ENCODE measurements at places on chromosomes 16 and 17.
A peak's percentile ranks its signal among the peaks of the same experiment; 100 is the strongest.

GRCh38 chr16:59635674-59636073 is 901.6 kb upstream of the GOT2 start:
- peak; percentile 40 for DNase-seq

DNA sequence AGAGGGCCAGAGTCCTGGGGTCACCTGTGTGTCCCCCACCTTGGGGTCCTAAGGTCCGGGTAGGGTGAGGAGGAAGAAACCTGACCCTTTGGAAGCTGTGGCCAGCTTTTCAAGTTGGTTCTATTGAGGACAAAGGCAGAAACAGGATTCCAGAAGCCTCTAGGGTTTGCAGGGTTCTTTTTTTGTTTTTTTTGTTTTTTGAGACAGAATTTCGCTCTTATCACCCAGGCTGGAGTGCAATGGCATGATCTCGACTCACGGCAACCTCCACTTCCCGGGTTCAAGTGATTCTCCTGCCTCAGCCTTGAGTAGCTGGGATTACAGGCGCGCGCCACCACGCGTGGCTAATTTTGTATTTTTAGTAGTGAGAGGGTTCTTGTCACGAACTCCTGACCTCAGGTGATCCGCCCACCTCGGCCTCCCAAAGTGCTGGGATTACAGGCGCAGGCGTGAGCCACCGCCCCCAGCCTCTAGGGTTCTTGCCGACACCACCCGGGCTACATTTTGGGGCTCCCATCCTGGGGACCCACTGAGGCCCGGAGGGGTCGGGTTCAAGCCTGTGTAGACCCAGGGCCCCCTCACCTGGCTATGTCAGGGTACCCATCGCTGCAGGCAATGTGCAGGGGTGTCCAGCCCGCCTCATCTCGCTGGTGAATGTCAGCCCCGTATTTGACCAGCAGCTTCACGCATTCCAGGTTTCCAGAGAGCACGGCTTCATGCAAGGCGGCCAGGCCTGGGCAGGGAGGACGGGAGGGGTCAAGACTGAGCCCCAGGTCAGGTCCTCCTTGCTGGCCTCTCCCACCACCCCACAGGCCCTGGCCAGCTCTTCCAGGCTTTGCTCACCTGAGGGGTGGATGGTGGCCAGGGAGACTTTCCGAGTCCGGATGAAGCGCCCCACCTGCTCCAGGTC is 674 bp downstream of the PPP1R27 start:
- DNase-seq = no peak

DNA sequence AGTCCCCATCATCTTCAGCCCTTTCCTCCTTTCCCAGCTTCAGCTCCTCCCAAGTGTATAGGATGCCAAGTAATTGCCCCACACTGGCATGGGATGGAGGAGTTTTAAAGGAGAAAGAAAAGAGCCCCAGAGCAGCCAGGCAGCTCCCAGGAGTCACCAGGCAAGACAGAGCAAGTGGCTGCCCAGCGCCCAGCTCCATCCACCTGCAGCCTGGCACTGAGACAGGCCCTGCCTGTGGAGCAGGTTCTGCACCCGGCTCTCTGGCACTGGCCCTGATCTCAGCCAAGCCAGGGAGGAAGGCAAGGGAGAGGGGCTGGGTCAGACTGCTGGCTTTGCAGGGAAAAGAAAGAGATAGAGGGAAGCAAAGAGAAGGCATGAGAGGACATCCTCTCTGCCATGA is 21.7 kb downstream of the FOXN1 start:
- DNase-seq = no peak

DNA sequence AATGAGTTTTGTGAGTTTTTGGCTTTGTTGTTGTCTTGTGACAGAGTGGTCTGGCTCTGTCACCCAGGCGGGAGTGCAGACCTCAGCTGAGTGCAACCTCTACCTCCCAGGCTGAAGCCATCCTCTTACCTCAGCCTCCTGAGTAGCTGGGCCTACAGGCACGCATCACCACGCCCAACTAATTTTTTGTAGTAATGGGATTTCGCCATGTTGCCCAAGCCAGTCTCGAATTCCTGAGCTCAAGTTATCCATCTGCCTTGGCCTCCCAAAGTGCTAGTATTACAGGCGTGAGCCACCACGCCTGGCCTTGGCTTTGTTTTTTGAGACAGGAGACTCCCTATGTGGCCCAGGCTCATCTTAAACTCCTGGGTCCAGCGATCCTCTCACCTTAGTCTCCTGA is 15.1 kb downstream of the CRK start:
- DNase-seq = no peak

DNA sequence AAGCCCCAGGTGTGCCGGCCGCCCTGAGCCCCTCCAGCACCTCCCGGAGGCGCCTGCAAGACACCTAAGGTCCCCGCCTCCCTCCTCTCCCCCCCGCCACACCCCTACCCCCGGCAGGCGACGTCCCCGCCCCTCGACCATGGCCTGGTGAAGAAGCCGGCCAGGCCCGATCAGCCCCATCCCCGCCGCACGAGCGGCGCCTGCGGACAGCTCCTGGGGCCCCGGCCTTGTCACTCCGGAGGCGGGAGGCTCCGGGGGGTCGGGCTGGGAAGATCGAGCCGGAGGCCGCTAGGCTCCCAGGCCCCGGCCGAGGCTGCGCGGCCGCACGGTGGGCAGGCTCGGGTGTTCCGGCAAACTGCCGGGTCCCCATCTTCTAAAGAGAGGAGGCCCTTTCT is 405 bp upstream of the ACE start:
- DNase-seq = peak; percentile 18

GRCh38 chr17:43637563-43638323 is 24.0 kb downstream of the MEOX1 start:
- no peak for DNase-seq

DNA sequence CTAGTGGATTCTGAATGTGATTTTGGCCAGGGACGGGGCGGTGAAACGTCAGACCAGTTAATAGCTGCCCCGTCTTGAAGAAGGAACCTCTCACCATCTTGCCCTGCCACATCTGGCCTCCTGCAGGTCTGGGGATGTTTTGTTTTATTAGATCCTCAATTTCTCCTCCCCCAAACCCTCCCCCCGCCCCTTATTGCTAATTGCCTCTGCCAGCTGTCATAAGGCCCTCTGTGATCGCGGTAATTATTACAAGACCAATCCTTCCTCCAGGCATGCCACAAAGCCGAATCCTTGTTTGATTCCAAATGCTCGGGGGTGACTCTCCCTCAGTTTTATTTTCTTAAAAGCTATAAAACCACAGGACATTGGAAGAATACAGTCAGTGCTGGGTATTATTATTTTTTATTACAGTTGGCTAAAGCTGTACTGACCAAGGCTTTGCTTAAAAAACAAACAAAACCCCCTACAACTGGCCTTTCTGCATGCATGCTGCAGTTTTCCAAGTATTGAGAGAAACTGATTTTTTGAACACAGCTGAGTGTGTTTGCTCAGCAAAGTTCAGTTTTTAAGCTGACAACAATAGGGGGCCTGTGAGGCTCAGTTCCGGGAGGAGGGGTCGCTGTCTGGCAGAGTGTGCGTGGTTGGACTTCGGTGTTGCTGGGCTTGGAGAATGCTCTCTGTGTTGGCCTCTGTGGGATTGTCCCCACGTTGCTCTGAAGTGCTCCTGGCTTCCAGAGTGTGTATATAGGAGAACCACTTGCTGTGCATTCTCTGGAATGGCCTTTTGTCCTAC is 1.7 kb downstream of the KSR1 start:
- peak; percentile 40 for DNase-seq

DNA sequence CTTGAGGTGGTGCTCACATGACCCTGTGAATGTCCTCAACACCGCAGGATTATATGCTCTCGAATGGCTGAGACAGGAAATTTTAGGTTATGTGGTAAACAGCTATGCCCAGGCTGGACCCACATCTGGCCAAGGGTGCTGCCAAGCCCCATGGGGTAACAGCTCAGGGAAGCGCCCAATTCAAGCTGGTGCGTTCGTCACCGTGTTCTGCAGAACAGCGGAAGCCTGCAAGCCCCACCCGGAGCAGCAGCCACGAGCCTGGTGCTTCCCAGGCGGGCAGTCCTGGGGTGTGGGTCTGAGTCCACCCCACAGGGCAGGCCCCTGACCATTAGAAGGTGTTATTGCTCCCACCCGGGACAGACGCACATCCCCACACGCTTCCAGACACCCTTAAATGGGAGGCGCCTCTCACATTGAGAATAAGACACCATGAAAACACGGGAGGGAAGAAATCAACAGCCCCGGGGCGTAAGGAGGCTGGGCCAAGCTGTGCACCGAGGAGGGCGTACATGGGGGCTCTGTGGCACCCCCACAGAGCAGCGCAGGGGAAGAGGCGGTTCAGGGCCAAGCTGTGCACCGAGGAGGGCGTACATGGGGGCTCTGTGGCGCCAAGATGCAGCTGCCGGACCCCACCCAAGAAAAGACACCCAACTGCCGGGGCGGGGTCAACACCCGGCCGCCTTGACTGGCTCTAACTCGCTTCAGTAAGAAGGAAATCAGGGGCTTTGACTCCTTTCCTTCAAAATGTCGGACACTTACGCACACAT is 2.9 kb upstream of the CYBA start:
- no peak for DNase-seq

DNA sequence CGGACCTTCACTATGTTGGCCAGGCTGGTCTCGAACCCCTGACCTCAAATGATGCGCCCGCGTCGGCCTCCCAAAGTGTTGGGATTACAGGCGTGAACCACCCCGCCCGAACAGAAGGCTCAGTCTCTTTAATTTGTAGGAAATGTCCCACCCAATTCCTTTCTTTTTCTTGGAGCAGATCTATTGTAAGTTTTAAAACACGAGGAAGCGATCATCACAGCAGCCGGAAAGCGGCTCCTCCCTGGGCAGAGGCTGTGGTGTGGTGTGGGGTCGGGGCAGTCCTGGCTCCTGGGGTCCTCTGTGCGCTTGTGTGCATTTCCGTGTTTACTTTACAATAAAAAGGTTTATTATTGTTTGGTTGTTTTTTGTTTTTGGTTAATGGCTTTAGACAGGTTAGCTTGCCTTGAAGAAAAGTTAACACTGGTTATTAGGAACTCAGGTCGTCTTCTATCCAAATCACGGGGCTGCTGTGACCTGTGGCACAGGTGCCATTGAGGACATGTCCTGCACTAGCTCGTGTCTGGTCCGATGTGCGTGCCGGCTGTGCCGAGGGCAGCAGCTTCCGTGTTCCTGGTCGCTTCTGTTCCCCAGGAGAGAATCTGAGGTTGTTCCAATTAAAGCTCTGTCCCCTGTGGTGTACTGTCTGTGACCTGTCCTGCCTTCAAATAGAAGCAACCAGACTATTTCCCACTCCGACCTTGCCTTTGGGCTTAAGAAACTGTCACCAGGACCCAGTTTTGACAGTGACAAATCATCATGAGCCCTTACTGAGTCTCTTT is 83.1 kb downstream of the SEC14L1 start:
- no peak for DNase-seq

DNA sequence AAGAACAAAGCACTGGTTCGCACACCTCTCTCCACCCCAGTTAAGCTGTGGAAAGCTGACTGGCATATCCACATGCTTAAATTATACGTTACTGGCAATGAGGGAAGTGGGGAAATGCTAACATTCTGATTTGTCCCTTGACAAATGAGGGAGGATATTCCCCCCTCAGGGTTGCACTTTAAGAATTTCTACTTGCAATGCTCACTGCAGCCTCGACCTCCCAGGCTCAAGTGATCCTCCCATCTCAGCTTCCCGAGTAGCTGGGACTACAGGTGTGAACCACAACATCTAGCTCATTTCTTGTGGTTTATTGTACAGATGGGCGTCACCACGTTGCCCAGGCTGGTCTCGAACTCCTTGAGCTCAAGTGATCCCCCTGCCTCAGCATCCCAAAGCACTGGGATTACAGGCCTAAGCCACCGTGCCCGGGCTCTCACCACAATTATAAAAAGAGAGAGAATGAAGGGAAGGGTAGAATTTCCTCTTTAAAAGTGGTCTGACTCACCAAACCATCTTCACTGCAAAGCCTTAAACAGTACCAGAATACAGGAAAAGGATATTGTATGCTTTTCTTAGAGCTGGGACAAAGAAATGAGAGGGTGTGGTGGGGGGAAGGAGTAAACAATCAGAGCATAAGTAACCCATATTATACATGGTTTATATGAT is 38.9 kb downstream of the KANSL1 start:
- peak; percentile 78 for DNase-seq

- DNase-seq = peak; percentile 18
Observed at GRCh38 chr17:68498479-68499326, 13.5 kb upstream of the PRKAR1A start.

DNA sequence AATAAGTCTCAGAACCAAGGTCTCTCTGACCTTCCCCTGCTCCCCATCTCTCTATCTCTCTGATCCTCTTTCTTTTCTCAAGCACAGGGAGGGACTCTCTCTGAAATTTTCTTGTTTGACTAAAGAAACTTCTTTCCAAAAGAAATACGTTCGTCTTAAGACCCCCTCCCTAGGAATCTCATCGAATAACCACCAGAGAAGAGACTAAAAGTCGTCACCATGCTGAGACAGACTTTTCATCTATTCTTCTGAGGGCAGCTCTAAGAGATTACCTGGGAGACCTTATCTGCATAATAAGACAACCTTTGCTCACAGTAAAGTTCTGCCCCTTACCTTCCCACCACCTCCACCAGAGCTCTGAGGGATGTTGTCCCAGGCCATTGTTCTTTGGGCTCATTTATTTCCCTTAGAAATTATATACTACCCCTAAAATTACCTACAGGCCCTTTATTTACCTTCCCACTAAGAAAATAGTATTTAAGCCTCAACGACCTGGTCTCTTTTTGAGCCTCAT is 133.7 kb upstream of the EEF2KMT start:
- DNase-seq = no peak

DNA sequence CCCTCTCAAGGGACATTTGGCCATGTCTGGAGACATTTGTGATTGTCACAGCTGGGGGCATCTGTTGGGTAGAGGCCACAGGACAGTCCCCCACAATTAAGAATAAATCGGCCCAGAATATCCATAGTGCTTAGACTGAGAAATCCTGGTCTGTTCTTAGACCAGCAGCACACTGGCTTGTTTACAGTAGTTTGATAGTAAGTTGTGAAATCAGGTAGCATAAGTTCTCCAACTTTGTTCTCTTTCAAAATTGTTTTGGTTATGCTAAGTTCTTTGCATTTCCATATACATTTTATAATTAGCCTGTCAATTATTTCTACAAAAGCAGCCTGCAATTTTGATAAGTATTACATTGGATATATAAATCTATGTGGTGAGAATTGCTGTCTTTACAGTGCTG is 6.8 kb downstream of the MGRN1 start:
- DNase-seq = no peak

DNA sequence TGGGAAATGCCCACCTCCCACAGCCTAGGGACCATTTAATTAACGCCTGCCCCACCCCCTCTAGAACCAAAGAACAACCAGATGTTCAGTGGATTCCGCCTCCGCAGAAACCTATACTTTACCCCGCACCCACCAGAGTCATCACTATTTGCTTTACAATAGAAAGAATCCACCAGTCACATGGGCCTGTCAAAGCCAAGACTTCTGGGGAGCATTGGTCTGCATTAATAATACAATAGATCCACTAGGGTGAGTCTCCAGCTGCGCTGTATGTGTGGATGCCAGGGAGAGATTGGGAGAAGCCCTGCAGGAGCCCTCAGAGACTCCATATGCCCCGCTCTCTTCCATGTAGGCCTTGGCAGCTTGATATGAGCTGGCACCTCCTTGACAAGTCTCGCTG is 31.3 kb downstream of the CLEC19A start:
- no peak for DNase-seq

GRCh38 chr16:12587170-12587569 is 216.5 kb downstream of the CPPED1 start:
- no peak for DNase-seq

- DNase-seq = no peak
Observed at GRCh38 chr16:80273635-80274538, 266.9 kb upstream of the DYNLRB2 start.

GRCh38 chr17:32525122-32525521 is 38.3 kb downstream of the CDK5R1 start:
- DNase-seq = no peak

- DNase-seq = no peak
Observed at GRCh38 chr16:73006026-73006425, 41.9 kb downstream of the ZFHX3 start.
